ENCODE measurements at places on chromosomes 2 and 18.

- DNase-seq, result no peak
Measured at GRCh38 chr18:43393174-43393573, 115.9 kb upstream of the SYT4 start.

DNA sequence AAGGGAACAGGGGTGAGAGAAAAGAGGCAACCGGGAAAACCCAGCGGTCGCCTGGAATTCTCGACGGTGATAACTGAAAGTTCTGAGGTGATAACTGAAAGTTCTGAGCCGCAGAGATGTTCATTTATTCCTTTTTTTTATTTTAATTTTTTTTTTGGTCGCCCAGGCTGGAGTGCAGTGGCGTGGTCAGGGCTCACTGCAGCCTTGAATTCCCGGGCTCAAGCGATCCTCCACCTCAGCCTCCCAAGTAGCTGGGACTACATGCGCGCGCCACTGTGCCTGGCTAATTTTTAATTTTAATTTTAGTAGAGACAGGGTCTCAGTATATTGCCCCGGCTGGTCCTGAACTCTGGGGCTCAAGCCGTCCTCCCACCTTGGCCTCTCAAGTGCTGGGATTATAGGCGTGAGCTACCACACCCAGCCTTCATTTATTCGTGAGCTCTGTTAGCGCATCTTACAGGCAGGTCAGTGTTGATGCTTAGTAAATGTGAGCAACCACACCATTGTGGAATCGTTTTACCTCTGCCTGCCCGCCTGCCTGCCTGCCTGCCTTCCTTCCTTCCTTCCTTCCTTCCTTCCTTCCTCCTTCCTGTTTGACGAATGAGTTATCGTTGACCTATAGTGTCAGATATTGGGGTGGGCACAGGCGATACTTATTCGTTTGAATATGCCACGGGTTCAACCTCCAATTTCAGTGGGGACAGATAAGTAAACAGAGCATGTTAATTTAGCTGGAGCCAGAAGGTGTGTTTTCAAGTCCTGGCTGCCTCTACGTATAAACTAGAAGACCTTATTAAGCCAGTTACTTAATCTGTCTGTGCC is 557 bp upstream of the E2F6 start:
- no peak for DNase-seq

DNA sequence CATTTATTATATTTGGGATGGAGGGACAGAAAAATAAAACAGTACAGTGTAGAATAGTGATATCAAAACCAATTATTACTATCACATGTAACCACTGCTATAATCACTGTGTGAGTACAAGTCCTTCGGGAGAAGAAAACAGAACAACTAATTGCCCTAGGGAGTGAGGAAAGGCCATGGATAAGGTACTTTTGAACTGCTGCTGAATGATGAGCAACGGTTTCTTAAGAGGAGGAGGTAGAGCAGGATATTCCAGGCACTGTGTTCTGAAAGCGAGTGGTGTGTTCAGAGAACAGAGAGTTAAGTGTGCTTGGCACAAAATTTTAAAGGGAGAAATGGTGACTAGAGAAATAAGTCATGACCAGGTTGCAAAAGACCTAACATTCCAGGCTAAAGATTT is 134.2 kb downstream of the CALCRL start:
- DNase-seq, result no peak

GRCh38 chr2:220365023-220365422 is 737.6 kb downstream of the SLC4A3 start:
- DNase-seq, result no peak

DNA sequence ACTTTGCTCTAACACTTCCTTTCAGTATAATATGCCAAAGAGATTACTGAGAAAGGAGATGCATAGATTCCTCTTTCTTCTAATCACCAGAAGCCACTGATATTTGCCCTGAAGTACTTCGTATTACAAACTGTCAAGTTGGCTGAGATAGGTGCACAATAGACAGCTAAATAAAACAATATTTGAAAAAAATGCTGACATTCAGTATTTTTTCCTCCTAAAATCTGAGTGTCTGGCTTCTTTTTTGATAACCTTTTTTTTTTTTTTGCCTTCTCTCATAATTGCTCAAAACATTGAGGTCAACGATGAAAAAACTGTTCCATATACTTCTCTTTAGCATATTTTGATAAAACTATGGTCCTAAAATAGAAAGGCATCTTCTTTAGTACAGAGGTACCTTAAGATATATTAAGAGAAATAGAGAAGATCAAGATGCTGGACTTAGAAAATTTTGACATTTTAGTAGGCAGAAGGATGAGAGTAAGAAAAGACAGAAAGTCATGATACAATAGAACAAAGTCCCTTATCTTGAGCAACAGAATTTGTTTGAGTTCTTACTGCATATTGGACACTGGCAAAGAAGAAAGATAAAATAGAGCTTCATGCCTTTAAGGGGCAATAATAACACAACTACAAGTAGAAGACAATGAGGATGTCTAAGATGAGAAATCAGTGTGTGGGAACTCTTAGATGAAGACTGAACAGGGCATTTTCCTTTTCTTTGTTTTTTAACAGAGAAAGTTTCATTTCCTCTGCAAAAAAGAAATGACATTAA is 220.7 kb downstream of the PTH2R start:
- DNase-seq, result no peak

GRCh38 chr2:143521396-143521795 is 392.2 kb downstream of the ARHGAP15 start:
- no peak for DNase-seq

- no peak for DNase-seq
Measured at GRCh38 chr2:189465076-189465475, 23.8 kb downstream of the WDR75 start.

GRCh38 chr2:137220438-137220993 is 455.2 kb downstream of the THSD7B start:
- no peak for DNase-seq

DNA sequence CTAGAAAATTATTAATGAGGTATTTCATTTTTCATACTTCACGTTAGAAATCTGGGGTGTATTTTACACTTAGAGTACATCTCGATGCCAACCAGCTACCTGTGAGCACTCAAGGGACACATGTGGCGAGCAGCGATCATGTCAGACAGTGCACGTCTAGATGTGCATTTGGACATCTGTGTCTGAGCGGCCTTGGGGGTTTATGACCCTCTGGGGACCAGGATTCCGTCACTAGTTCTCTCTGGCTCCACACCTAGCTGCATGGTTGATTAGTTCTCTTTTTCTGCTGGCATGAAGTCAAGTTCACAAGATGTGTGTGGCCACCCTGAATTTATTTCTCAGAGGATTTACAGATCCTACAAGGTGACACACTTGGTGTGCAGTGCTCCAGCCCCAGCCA is 192.2 kb downstream of the TSN start:
- no peak for DNase-seq

- no peak for DNase-seq
Measured at GRCh38 chr2:18384242-18384641, 176.2 kb downstream of the RDH14 start.

- DNase-seq, result no peak
Measured at GRCh38 chr2:85237849-85238565, 89.8 kb downstream of the TGOLN2 start.

GRCh38 chr2:71534826-71535225 is 81.5 kb downstream of the DYSF start:
- DNase-seq, result no peak

- DNase-seq, result no peak
Measured at GRCh38 chr2:69579536-69579935, 64.0 kb downstream of the AAK1 start.

GRCh38 chr18:45416168-45416567 is 199.1 kb upstream of the SLC14A2 start:
- no peak for DNase-seq

GRCh38 chr2:32699151-32699550 is 71.3 kb downstream of the TTC27 start:
- DNase-seq, result no peak

- DNase-seq, result no peak
Measured at GRCh38 chr2:16281451-16282335, 341.3 kb downstream of the MYCN start.

- DNase-seq, result no peak
Measured at GRCh38 chr2:160372585-160372984, 121.0 kb downstream of the RBMS1 start.

DNA sequence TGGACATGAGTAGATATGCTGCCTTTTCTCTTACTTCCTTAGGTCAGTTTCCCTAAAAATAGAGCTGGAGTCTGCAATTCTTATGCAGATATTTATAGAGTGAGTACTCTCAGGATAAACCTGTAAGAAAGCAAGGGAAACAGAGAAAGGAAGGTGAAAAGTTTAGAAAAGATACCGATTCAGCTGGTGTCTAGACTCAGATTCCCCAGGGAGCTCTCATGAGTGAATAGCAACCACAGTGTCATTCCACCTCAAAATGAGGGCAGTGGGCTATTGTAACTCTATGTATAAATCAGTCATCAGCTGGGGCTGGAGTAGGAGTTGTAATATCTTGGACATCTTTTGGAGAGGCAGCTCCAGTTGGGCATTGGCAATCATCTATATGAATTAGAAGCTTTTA is 1485.1 kb upstream of the TMEFF2 start:
- no peak for DNase-seq

GRCh38 chr18:79876497-79876896 is 75.0 kb downstream of the SLC66A2 start:
- DNase-seq, result no peak

DNA sequence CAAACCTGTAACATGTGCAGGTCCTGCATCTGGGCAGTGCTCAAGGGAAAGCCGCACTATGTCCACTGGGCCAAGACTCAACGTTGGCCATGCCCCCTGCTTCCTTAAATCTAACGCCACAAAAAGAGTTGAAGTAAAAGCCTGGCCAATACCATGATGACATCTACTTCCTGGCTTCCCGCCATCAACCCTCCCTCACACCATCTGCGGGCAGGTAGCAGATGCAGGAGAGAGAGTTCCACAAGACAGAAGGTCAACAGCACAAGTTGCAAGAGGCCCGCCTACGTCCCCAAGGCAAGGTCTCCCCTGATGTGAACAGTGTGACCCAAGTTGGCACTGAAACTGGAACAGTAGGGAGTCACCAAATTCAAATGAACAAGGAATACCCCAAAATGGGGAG is 48.4 kb downstream of the ABCG8 start:
- no peak for DNase-seq

DNA sequence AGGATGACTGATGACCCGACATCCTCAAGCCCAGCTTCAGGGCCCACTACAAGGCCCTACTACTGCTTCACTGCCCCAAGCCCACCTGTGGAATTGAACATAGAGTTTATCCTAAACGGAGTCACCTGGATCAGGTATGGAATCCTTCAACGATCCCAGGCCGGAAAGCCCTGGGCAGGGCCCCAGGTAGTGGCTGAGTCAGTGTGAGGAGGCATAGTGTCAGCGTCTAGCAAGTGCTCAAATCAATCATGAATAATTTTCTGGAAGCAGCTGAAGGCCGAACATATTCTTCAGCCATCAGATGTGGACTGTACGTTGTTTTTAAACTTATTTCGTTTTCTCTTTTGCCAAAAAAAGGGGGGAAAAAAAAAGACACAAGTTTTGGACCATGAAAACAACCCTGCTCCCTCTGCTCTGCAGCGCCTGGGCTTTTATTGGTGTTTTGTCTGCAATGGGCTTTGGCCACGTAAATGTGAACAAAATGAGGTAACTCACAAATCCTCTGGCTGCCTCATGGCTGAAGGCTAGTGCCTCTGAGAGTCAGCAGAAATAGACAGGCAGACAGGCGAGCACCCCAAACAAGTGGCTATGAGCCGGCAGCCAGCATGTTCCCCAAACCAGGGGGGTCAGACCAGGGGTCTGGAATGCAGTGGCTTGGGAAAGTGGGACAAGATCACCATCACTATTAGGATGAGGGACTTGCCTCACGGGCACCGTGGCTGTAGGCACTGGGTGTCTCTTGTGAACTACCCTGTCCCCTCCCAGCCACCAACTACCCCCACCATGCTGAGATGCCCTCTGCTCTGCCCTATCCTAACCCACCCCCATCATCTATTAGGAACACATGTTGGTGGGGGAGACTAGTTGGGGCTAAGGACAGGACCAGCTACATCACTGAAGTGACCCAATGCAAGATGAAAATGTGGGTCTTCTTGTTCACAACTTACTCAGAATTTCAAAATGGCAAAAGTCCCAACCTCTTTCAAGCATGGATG is 51.4 kb downstream of the TTC32 start:
- no peak for DNase-seq

GRCh38 chr2:224650815-224651439 is 65.2 kb downstream of the CCDC195 start:
- DNase-seq, result no peak

- no peak for DNase-seq
Measured at GRCh38 chr2:200575957-200576356, 9.9 kb upstream of the AOX1 start.

DNA sequence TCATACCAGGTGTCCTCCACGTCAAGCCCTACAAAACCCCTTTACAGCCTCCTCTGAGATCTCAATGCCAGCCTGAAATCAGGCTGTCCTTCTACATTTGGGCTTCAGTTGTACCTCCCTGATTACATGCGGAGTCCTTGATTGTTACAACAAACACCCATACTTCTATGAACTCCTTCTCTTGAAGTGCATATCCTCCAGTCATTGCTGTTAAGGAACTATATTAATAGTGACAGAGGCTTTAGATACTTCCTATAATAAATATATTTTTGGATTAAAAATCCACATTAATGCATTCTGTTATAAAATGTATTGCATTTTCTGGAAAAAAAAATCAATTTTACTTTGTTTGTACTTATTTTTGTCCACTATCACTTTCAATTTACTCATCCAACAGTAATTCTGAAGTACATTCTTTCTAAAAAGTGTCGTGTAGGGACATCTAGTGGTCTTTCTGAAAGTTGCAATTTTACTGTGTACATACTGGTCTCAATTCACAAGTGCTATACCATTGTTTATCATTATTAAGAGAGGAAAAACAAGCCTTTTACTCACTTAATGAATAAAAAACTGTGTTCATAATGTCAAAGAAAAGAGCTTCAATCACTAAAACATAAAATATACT is 316.4 kb downstream of the DSEL start:
- DNase-seq, result no peak

- DNase-seq, result no peak
Measured at GRCh38 chr2:51959696-51960095, 927.8 kb upstream of the NRXN1 start.

- no peak for DNase-seq
Measured at GRCh38 chr18:75439348-75439747, 11.8 kb upstream of the SMIM21 start.

- DNase-seq, result peak; percentile 63
Measured at GRCh38 chr2:241882091-241882625, 12.6 kb downstream of the RTP5 start.

DNA sequence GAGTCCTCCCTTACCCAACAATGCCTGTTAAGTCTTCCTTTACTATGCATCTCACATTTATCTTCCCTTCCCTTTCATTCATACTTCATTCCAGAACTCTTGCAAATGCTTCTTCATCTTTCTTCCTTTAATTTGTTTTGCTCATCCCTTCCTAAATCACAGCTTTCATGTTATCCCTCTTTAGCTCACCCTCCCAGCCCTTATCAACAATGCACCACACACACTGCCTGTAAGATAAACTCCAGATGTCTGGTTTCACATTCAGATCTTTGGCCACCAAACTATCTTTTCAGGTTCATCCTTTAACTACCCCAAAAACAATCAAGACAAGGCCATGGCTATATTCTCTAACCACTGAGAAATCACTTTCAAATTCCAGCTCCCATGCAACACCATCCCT is 3.4 kb downstream of the CCDC93 start:
- no peak for DNase-seq

- no peak for DNase-seq
Measured at GRCh38 chr2:231575612-231576256, 16.9 kb upstream of the TEX44 start.
